Liver (tissue), 10 donors: ENCODE measurements at places on chromosomes 5 and 9. TPM values are rescaled to one million over a fixed set of nuclear protein-coding genes. Genes with fewer than 3 reads are reported as not detected.

DNA sequence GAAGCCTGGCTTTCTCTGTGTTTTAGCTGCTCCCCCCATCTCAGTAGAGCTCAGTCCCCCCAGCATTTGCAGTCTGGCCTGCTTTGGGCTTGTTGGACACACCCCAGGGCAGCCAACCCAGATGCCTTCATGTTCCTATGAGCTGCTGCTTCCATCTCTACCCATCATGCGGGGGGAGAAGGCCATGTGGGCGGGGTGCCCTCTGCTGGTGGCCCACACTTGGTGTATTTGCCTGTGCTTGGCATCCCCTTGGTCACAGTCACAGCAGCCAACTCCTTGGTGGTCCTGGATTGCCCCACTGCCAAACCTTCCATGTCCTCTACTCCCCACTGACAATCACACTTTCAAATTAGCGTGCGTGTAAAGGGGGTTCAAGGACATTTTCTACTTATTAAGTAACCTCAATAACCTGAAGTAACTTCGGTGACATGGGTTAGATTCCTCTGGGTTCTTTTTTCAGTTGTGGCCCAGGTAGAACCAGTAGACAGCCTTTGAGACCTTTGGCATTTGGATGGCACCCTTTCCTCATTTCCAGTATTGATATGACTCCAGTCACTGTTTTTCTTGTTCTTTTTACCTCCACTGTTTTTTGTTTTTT is 42.8 kb downstream of the SNX30 start:
- H3K4me1 ChIP-seq, result no peaks in the 10 kb centered on the region
- peak; percentile 76 for DNase-seq
- no peak overlapping the region for H3K27ac ChIP-seq
- no peaks in the 10 kb centered on the region for H3K27me3 ChIP-seq
- no peak overlapping the region for H3K4me3 ChIP-seq

DNA sequence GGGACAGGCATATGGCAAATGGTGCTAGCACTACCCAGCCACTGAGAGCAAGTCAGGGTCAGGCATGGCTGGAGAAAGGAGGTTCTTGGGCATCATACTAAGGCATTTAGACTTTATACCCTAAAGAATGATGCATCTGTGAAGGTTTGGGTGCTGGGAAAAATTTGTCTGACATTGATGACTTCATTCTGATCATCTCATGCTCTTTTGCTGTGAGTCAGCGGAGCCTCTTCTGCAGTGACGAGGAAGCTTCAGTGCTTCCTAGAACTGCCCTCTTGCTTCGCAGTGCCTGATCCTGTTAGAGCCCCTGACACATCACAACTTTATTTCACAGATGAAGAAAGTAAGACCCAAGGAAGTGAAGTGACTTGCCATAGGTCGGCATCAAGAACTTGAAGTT is 266.6 kb upstream of the GAS1 start:
- H3K4me3 ChIP-seq, result no peak overlapping the region
- no peak for DNase-seq
- no peak overlapping the region for H3K27ac ChIP-seq
- H3K36me3 ChIP-seq, result no peaks in the 10 kb centered on the region
- no peaks in the 10 kb centered on the region for H3K27me3 ChIP-seq

DNA sequence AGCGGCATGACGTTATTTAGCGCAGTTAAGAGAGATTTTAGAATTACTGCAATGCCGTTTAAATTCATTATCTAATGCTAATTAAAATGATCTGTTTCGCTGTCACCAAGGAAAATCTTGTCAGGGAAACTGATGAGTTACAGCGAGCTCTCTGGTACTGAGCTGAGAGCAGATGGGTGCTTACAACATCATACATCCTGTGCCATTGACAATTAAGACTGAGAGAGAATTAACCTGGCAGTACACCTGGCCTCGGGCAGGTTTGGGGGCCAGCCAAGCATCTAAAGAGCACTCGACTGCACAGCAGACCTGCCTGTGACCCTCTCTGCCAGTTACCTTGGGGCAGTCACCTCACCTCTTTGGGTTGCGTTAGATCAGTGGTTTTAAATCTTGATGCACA is 55.0 kb downstream of the PUM3 start:
- H3K36me3 ChIP-seq, result peaks cover 6% of the 10 kb centered on the region
- no peak for DNase-seq
- H3K4me1 ChIP-seq, result no peaks in the 10 kb centered on the region
- no peaks in the 10 kb centered on the region for H3K27me3 ChIP-seq

- H3K27ac ChIP-seq, result no peak overlapping the region
- no peak for DNase-seq
- H3K4me1 ChIP-seq, result no peaks in the 10 kb centered on the region
- no peaks in the 10 kb centered on the region for H3K36me3 ChIP-seq
- no peak overlapping the region for H3K4me3 ChIP-seq
Observed at GRCh38 chr9:87140605-87141109, 193.4 kb upstream of the GAS1 start.

DNA sequence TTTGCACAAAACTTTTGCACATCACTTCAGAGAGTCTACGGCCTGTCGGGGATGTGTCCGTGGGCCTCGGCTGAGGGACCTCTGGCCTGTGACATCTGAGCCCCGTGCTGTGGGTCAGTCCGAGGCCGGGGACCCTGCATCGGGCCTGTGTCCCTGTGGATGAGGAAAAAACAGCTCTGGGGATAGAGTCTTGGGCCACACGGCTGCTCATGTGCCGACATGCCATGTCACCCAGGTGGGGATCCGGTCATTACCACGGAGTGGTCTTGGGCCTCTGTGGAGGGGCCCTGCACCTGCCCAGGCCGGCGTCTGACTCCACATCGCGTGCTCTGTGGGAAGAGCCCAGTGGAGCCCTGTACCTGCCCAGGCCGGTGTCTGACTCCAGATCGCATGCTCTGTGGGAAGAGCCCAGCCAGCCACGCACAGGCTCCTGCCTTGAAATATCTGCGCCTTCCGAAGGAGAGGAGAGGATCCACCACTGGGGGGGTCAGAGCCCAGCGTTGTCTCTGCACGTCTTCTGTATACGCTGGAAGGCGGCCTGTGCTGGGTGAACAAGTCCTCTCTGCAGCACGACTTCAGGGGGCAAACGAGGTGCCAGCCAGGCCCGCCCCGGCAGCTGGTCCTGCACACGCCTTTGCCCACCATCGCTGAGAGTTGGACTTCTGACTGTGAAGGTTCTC is 27.5 kb upstream of the IRX4 start:
- H3K36me3 ChIP-seq, result no peaks in the 10 kb centered on the region
- DNase-seq, result no peak
- H3K27ac ChIP-seq, result no peak overlapping the region
- H3K4me3 ChIP-seq, result no peak overlapping the region
- no peaks in the 10 kb centered on the region for H3K27me3 ChIP-seq

GRCh38 chr5:147188200-147189108 is 46.4 kb upstream of the STK32A start:
- DNase-seq, result peak; percentile 43
- no peaks in the 10 kb centered on the region for H3K4me1 ChIP-seq
- H3K27me3 ChIP-seq, result no peaks in the 10 kb centered on the region
- no peak overlapping the region for H3K27ac ChIP-seq

GRCh38 chr5:83688281-83688680 is 32.4 kb downstream of the HAPLN1 start:
- no peak for DNase-seq
- no peak overlapping the region for H3K27ac ChIP-seq
- no peaks in the 10 kb centered on the region for H3K36me3 ChIP-seq
- peaks cover 3% of the 10 kb centered on the region for H3K27me3 ChIP-seq

DNA sequence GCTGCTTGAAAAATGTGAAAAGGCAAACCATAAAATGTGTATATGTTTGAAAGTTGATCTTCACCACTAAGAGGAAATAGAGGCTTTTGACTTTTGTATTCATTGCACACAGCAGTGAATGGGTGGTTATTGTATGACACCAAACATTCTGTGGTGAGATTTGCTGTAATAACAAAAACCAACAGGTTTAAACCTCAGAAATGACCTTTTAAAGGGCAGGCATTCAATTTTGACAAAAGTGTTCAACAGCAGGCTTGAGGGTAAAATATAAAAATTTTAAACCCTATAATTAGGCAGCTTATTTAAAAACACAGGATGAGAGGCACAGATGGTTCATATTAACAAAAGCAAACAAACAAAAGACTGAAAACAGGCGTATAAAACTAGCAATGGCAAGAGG is 128.1 kb upstream of the NUDT12 start:
- H3K27ac ChIP-seq, result no peak overlapping the region
- no peaks in the 10 kb centered on the region for H3K4me1 ChIP-seq
- no peaks in the 10 kb centered on the region for H3K36me3 ChIP-seq
- no peaks in the 10 kb centered on the region for H3K27me3 ChIP-seq

DNA sequence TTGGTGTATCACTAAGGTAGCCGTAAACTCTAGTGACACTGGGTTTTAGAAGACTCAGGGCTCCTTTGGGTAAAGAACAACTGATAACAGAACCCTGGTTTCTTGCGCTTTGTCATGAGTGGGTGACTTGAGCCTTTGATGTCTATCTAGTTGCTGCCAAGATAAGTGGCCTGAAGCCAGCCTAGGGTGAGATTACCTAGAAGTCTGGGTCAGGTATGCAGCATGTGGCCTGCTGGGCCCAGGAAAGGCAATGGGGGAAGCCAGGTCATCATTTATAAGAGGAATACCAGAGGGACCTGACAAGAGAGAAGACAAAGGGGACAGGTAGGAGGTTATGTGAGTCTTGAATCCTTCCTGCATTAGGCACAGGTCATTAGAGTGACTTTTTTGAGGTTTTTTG is 23.2 kb upstream of the GARNL3 start:
- H3K4me1 ChIP-seq, result peaks cover 12% of the 10 kb centered on the region
- DNase-seq, result no peak
- no peak overlapping the region for H3K27ac ChIP-seq
- no peak overlapping the region for H3K4me3 ChIP-seq

DNA sequence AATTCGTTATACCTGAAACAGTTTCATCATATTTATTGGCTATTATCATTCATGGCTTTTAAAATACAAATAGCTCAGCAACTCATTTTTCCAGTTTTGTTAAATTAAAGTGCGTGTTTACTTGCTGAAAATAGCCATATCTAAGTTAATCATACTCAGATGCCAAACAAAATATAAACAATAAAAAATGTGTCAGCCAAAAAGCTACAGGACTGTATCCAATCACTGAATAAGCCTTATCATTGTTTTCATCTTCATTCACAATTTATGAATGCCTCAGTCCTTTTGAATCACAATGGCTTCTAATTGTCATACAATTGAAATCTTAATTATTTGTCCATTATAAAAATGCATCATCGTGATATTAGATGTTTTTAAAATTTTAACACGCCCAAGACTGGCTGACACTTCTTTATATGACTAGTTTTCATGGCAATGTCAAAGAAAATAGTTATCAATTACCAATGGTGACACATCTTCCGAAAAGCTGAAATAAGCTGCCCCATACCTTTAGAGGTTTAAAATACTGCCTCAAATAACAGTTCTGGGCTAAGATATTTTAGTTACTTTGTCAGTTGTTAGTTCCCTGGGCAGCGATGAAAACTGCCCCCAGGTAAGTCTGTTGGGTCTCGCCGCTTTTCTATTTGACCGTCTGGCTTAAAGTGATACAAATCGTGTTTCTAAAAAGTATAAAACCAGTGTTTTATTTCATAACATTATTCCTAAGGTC is 1.8 kb downstream of the NFIB start:
- H3K27ac ChIP-seq, result peak overlapping the region; percentile 98
- H3K4me3 ChIP-seq, result peak overlapping the region; percentile 83
- no peaks in the 10 kb centered on the region for H3K27me3 ChIP-seq
- H3K36me3 ChIP-seq, result peaks cover 1% of the 10 kb centered on the region

GRCh38 chr5:163574472-163575440 is 69.3 kb downstream of the MAT2B start:
- no peaks in the 10 kb centered on the region for H3K27me3 ChIP-seq
- no peak for DNase-seq
- no peak overlapping the region for H3K4me3 ChIP-seq
- no peaks in the 10 kb centered on the region for H3K36me3 ChIP-seq

DNA sequence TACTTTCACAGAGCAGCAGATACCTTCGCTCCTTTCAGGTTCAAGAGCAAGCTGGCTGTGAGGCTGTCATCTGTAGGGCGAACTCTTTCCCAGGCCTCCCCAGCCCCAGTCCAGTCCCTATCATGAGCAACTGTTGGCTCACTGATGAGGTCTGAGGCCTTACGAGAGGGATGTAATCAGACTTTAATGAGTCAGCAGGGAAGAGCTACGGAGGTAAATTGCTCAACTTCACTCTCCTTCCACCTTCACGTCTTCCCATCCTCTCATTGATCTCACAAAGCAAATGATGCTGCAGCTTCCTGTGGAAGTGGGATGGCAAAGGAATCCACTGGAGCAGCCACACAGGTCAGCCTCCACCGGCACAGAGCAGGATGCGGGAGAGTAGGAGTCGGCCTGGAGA is 130.7 kb upstream of the TBCA start:
- H3K4me1 ChIP-seq, result no peaks in the 10 kb centered on the region
- H3K4me3 ChIP-seq, result no peak overlapping the region
- no peaks in the 10 kb centered on the region for H3K36me3 ChIP-seq
- no peaks in the 10 kb centered on the region for H3K27me3 ChIP-seq
- no peak for DNase-seq

GRCh38 chr5:122156724-122157325 is 27.5 kb downstream of the ZNF474 start:
- no peak overlapping the region for H3K27ac ChIP-seq
- no peak overlapping the region for H3K4me3 ChIP-seq
- H3K36me3 ChIP-seq, result no peaks in the 10 kb centered on the region
- no peak for DNase-seq
- H3K27me3 ChIP-seq, result peaks cover 3% of the 10 kb centered on the region
- no peaks in the 10 kb centered on the region for H3K4me1 ChIP-seq

GRCh38 chr5:97568382-97568781 is 385.3 kb upstream of the RIOK2 start:
- H3K27ac ChIP-seq, result no peak overlapping the region
- no peak for DNase-seq
- no peak overlapping the region for H3K4me3 ChIP-seq
- H3K4me1 ChIP-seq, result no peaks in the 10 kb centered on the region
- H3K27me3 ChIP-seq, result no peaks in the 10 kb centered on the region
- H3K36me3 ChIP-seq, result no peaks in the 10 kb centered on the region

GRCh38 chr5:139147483-139148087 is 50.6 kb downstream of the SIL1 start:
- H3K4me3 ChIP-seq, result no peak overlapping the region
- DNase-seq, result no peak
- peak overlapping the region; percentile 3 for H3K27ac ChIP-seq
- H3K4me1 ChIP-seq, result peaks cover 13% of the 10 kb centered on the region
- H3K27me3 ChIP-seq, result no peaks in the 10 kb centered on the region

GRCh38 chr5:115857626-115858349 is 16.1 kb downstream of the AP3S1 start:
- no peak for DNase-seq
- no peaks in the 10 kb centered on the region for H3K27me3 ChIP-seq

DNA sequence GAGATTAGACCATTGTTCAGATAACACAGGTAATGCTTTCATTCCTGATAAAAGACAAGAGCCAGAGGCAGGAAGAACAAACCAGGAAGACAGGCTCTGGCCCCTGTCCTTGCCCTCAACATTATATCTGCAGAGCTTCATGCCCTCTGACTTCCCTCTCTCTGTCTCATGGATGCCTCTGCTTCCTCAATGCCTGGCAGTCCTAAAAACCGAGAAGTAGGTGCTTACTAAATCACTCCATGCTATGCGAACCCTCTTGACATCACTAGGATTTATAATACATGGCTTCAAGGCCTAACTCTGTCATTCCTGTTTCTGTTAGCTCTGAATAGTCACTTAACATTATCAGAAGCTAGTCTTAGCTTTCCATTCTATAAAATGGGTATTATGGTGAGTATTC is 117.8 kb downstream of the TLR4 start:
- H3K4me3 ChIP-seq, result no peak overlapping the region
- no peak overlapping the region for H3K27ac ChIP-seq
- no peaks in the 10 kb centered on the region for H3K4me1 ChIP-seq
- H3K36me3 ChIP-seq, result no peaks in the 10 kb centered on the region
- H3K27me3 ChIP-seq, result no peaks in the 10 kb centered on the region

The PIP5KL1 gene
- 1.5 TPM for total RNA-seq

The RLN2 gene
- total RNA-seq, result not detected

The PCDHA6 gene
- not detected for total RNA-seq

The GRAMD2B gene
- total RNA-seq, result 24.1 TPM

The ISL1 gene
- total RNA-seq, result not detected

The UBAC1 gene
- total RNA-seq, result 115 TPM
